Activated CD8-positive, alpha-beta memory T cell treated with anti-CD3 and anti-CD28 coated beads for 1 hour (primary cell): ENCODE measurements at places on chromosomes 3 and 15.

DNA sequence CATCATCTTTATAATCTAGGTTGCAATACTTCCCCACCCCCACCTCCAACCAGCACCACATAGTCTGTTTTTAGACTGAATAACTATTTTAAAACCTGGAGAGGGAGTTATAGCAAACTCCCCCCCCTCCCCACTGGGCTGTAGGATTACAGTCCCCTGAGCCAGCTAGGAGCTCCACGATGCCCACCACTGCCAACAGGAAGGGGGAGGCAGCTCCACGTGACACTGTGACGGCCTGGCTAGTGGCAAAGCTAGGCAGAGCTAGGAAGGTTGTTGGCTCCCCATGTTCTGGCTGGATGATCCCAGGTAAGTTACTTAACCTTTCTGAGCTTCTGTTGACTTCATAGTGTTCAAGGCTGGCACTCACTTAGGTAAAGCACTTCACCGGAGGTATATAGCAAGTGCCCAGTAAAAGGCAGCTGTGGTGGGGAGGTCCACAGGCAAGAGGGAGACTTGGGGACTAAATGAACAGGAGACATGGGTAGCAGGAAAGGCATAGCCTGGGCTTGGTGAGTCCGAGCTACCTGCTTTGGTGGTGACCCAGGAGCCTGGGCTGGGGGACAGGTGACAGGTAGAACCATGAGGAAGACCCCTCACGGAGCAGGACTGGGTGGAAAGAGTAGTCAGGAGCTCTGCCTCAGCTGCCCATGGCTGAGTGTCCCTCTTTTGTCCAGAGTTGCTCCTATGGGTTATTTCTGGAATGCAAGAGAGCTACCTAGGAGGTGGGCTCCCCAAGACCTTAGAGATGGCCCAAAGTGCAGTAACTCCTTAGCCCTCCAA, 4.0 kb upstream of the TBC1D21 start:
- DNase-seq: no peak

DNA sequence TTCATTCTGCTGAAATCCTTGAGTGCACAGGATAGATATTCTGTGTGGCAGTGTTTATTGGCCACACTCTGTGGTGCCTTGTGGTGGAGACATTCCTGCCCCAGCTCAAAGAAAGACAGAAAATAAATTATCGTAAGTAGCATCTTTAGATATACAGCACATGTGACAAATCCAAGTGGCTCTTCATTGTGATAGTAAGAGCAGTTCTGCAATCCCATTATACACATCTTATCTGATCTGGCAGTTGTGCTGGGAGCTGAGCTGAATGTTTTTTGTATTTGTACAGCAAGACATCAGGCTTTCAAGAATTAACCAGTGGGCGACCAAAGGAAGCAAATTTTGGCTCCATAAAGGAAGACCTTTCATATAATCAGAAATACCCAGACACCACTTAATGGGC, 235.3 kb upstream of the MRPL3 start:
- DNase-seq: no peak

DNA sequence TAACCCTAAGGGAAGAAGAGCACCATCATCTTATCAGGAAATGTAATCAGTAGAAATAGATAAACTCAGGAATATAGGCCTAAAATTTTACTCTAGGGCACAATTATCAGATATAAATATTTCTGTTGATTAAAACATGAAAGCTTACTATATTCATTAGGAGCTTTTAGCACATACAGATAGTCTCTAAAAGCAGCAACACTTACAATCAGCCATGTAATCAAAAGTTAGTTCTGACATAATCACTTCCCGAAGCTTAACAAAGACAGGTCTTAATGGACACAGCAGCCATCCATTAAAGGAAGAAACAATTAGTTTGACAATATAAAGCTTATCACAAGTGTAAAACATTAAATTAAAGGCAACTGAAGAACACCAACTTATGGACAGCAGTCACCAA, 30.6 kb downstream of the DCLK3 start:
- no peak for DNase-seq

DNA sequence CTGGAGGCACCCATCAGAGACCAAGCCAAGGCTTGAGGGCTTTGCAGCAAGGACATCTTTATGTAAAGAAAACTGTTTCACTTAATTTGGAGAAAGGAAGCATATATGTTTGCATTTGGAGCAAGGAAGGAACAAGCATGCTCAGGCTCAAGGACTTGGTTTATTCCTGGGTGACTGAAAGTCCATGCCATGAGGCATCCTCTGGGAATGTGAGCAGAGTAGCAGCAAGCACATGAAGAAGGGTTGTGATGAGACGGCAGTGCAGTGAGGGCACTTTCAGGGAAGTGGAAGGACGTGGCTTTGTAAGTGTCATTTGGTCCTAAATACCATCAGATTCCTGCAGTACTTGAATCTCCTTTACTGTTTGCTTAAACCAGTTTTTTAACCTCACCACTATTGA, 26.8 kb downstream of the POLG start:
- no peak for DNase-seq

DNA sequence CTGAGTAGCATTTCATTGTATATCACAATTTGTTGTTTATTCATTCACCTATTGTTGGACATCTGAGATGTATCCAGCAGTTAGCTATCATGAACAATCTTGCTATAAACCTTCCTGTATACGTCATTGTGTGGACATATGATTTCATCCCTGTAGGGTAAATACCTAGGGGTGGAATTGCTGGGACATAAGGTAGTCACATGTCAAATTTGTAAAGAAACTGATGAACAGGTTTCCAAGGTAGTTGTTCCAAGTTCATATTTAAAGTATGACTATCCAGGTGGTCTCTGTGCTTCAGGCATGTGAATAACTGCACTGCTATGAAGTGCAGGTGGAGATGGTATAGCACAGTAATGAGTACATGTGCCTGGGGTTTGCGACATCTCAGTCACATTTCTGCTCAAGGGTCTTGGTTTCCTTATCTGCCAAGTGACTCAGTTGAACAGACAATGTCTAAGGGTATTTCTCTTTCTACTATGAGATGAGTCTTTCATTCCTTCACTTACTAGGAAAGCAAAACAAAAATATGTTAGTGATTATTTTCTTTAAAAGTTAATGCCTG, 229.0 kb upstream of the HES1 start:
- no peak for DNase-seq

DNA sequence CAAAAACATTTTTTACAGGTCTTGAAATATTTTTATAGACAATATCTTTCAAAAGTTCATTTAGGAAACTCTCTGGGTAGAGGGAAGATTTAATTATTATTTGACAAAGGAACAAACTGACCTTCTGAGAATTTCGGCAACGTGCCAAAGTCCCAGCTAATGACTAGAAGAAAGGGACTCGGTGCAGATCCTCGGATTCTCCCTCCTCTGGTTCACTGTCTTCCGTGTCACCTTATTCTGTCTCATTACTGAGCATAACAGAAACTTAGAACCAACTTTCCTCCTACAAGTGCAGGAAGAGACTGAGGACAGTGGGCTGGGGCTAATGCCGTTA, 339.1 kb downstream of the MECOM start:
- DNase-seq: no peak

- no peak for DNase-seq
These were observed 156.8 kb downstream of the TBC1D5 start for GRCh38 chr3:17585394-17586325.

GRCh38 chr3:66047311-66048050, 8.8 kb upstream of the MAGI1 start:
- no peak for DNase-seq

DNA sequence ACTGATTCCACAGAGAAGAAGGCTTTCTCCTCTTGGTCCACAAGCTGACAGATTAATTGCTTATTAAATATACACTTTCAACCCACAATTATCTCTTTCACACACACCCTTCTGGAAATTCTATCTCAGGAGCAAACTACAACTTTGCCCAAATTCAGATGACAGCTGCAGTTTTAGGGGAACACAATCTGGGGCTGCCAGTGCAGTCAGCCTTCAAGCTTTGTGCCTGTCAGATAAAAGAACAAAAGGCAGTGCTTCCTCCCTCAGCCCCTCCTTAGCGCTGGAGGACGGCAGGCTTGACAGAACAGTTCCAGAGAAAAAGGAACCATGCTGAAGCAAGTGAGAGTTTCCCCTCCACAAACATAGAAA, 99.6 kb downstream of the TMCC1 start:
- no peak for DNase-seq

DNA sequence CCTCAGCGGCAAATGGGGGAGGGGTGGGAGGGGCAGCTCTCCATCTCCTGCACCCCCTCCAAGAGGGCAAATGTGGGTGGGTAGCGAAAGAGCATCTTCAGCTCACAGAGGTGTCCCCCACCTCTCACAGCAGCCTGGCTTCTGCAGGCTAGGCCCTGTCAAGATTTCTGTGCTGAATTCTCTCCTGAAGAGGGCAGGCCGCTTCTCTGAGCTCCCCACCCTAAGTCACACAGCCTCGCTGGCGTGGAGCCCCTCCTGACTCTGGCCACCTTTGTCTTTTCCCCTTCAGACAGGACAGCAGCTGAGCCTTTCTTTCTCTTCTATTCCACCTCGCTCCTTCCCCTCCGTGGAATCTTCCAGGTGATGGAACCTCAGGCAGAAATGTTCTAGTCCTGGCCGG, 26.3 kb upstream of the ADAMTS7 start:
- DNase-seq: no peak

GRCh38 chr15:55799291-55800212, 56.6 kb upstream of the PRTG start:
- no peak for DNase-seq
